Fibroblast of the aortic adventitia (primary cell): ENCODE measurements at places on chromosomes 2 and 18.

DNA sequence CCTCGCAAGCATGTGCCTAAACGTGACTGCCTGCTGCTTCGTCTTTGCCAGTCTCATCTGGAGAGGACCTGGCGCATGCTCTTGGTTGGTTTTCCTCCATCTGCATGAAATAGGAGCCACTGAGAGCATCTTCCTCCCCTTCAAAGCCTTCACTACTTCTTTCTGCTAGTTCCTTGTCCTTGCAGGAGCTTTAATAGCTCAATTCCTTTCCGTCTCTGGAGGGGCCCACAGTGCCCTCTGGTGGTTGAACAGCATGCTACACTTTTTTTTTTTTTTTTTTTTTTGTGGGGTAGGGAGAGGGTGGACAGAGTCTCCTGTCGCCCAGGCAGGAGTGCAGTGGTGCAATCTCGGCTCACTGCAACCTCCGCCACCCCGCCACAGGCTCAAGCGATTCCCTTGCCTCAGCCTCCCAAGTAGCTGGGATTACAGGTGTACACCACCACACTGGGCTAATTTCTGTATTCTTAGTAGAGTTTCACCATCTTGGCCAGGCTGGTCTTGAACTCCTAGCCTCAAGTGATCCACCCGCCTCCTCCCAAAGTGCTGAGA is 59.6 kb downstream of the SP110 start:
- DNase-seq = peak; percentile 67

DNA sequence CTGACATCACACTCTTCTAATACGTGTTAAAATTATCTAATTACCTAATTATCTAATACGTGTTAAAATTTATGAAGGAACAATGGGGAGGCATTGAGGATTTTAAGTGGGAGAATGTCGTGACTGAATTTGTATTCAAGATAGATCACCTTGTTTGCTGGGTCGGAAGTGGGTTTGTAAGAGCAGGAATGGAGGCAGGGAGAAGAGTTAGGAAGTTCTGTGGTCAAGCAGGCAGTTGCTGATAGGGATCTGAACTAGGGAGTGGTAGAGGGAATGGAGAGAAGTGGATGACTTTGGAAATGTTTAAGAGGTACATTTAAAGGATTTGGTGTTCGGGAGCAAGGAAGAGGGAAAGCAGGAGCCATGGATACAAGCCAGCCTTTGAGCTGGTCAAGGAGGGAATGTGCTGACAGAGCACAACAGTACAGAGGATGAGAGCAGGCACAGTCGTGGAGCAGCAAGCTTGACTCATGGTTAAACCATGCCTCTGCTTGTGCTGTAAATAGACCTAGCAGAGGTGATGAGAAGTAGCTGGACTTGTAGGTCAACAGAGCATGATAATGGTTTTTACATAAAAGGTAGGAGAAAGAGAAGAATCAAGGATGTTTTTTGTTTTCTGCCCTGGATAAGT is 16.2 kb downstream of the IL18RAP start:
- peak; percentile 53 for DNase-seq

DNA sequence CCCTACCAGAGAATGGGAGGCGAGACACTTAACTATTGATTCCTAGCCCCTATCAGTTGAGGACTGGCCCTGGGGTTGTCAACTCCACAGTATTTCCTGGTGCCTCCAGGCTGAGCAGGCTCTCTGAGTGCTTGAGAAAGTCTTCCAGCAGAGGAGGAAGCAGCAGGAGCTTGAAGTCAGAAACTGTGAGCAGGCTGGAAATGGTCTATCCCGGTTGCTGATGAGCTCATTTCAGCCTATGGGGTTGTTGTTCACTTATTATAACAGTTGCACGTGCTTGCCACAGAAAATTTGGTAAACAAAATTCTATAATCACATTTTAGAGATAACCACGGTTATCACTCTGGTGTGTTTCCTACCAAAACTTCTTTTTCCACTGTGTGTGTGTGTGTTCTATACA is 254.7 kb upstream of the THUMPD2 start:
- no peak for DNase-seq

DNA sequence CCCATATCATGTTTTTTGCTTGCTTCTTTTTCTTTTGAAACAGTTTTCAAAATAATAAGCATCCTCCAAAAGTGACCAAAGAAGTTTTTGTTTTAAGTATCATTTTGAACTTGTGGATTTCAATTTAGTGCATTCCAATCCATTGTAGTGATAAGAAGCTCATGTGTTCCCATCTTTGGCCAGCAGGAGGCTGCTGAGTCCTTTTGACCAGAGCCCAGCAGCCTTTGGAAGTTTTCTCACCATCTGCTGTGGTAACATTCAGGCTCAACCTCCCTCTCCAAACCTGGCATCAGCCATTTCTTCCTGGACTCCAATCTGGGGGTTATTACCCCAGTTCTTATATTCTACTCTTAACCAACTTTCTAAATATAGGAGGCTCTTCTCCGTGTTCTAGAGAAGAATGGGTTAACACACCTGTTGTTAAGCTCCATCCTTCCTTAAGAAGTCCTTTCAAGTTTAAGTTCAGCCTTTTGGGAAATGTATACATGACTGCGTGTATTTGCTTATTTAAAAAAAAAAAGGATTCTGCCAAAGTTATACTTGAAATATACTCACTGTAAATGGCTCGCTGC is 39.0 kb upstream of the MAL start:
- peak; percentile 74 for DNase-seq

GRCh38 chr2:74206180-74206688 is 7.8 kb downstream of the MTHFD2 start:
- DNase-seq = peak; percentile 60
